Lung (tissue), 17 donors: ENCODE measurements at places on chromosomes 1 and 21.

DNA sequence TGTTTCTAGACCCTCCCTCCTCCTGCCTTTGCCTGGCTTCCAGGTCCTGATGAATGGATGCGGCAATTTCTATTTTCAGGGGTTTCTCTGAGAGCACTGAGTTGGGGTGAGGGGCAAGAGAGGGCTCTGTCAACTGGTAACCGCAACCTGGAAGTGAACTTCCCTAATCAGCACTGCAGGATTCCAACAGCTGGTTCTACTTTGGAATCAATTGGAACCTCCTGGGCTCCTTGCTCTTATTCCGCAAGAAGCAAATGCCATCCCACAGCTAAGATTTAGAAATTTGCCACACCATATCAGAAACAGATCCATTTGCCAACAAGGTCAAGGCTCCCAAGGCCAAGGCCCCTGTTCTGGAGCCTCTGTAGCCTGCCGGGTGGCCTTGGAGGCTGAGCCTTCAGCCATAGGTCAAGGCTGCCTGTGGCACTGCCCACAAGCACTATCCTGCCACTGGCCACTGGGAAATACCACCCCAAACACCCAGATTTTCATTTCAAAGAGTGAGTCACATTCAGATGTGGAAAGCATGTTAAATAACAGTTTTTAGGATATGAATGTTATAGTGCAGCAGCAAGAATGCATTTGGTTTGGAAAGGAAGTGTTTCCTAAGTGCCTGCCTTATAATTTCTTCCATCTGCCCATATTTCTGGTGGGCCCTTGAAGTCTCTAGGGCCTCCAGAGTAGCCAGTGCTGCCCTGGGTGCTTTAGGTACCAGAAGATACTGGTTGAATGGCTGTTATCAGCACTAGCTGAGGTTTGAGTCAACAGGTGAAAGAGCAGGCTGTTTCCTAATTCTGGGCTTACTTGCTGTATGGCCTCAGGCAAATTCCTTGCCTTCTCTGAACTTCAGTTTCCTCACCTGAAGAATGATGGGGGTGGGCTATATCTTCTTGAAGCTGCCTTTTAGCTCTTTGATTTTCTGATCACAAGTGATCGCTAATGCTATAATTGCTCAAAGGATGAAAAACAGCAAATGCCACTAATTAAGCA lies 56.3 kb upstream of the JUN start:
- no peak for DNase-seq

DNA sequence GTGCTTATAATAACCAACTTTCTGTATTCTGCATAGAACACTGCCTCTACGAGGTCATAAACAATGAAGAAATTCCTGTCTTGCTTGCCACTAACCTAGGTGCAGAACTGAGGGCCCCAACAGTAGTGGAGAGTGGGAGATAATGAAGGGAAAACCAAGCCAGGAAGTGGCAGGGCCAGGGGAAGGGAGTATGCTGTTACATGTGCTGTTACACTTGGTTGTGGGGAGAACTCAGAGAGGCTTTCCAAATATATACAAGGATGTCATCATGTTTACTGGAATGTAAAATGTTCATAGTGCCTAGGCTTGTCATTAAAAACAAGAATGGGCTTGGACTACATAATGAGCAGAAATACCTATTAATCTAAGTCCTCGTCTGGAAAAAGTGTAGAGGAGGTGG lies 31.1 kb downstream of the NHLH2 start:
- no peak for DNase-seq

DNA sequence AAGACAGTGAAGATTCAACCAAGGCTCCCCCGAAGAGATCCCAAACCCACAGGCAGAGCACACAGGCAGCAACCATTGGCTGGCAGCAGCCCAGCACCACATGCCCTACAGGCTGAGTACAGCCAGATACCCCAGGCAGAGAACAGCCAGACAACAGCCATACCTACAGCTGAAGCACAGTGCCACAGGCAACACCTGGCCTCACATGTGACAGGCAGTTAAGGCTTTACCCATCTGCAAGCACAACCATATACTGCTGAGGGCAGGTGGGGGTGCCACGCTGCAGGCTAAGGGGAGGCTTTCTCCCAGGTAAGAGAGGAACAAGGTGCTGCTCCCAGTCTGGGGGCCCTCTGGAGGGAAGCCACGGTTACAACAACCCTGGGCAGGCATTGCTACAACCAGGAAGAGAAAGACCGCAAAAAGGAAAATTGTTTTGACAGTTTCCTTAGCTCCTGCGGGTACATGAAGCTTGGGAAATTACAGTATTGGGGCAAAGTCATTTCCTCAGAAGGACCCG lies 12.3 kb downstream of the CHIT1 start:
- DNase-seq: no peak

DNA sequence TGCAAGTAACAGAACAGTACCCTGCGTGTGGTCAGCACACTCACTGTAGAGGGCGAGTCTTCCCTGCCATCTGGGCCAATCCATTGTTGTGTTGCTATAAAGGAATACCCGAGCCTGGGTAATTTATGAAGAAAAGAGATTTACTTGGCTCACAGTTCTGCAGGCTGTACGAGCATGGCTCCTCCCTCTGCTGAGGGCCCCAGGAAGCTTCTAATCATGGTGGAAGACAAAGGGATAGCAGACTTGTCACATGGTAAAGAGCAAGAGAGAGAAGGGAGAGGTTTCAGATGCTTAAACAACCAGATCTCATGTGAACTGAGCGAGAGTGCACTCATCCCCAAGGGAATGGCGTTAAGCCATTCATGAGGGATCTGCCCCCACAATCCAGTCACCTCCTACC lies 126.2 kb downstream of the CNIH3 start:
- DNase-seq: no peak

DNA sequence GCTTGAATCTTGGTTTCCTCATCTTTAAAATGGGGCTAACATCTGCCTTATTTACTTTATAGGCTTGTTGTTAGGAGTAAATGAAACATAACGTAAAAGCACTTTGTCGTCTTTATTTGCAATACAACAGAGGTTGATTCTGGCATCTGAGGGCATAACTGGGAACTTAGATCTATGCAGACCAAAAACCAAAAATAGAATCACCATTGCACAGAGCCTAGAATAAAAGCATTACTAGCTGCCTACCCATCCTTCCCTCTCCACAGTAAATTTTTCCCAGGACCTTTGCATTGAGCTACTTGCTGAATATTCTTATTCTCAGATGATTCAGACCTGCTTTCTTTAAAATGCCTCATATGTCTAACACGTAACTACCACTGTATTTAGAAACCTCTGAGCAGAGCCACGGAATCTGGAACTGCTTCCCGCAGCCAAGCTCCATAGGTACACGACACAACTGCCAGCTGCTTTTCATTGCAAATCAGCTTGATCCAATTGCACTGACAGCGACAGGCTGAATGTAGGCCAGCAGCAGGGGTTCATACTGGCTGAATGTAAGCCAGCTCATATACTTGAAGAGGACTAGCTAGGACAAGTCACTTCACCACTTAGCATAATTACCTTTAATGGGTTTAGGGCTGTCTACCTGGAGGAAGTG lies 33.2 kb upstream of the SERBP1 start:
- DNase-seq: peak; percentile 62

DNA sequence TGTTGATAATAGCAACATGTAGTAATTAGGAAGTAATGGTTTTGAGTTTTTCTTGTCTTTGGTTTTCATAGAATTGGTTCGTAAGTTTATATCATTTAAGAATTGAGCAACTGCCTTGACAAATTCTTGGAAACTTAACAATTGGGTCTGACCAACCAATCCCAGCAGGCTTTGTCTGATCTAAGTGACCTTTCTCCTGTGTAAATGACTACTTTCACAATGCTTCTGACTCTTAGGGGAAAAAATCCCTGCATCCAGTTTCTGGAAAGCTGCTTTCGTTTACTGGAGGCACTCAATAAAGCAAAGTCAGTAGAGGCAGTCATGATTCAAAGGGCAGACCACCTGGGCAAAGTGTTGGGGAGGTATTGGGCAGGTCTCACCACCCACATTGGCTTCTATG lies 303.6 kb upstream of the FAM78B start:
- DNase-seq: no peak

DNA sequence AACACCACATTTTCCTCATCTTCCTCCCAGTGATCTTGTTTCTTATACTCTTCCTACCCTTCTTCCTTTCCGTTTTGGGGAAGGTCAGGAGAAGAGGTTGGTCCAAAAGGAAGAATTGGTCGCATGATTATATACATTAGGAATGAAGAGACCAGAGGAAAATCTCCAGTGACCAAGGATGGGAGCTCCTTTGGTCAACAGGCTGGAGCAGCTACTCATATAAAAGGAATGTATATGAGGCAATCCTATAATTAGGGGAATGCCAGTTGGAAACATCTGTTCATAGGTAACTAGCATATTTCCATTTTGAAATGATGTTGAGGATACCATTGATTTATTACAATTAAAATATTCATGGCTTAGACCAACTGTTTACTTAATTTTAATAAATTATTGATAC lies 114.5 kb downstream of the LRRC40 start:
- DNase-seq: no peak
